ENCODE measurements at places on chromosomes 16 and 17.

GRCh38 chr16:69131167-69131838, 1.1 kb downstream of the CHTF8 start:
- DNase-seq, result no peak

DNA sequence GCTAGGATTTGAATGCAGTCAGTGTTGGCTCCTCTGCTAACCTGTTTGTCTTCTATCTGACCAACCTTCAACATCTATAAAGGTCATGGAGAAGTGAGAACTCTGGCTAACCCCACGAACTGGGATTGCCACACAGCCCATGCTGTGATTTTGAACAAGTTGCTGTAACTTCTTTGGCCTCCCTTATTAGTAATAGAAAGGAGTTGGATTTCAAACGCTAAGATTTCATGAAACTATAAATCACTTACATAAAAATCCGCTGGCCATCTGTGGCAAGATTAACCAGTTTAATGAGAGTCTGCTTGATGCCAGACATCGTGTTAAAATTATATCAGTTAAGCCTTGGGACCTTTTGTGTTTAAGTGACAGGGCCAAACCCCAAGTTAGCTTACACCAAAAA, 53.4 kb downstream of the HSD17B2 start:
- DNase-seq, result no peak

- peak; percentile 65 for DNase-seq
Measured at GRCh38 chr16:23452572-23453337, at the start of gene COG7. Gene COG7 (minus strand): TSS chr16:23453189. CDS start chr16:23452994, 195 bp downstream.

DNA sequence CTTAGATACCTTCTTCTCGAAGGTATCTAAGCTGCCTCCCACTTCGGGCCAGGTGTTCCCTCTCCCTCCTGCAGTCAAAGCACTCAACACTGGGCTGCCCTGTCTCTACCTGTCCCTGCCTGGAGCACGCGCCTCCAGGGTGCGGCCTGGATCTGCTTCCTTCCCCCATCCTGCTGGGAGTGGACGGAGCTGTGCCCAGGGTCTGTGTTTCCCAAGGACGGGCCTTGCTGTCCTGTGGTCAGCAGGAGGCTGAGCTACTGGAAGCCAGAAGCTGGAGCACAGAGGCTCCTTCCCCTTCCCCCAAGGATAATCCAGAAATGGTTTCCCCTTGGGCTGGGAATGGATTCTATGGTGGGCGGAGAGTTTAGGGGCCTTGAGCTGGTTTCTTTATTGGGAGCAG, 16.7 kb downstream of the LLGL2 start:
- no peak for DNase-seq

- no peak for DNase-seq
Measured at GRCh38 chr16:47644166-47644565, 183.0 kb downstream of the PHKB start.

DNA sequence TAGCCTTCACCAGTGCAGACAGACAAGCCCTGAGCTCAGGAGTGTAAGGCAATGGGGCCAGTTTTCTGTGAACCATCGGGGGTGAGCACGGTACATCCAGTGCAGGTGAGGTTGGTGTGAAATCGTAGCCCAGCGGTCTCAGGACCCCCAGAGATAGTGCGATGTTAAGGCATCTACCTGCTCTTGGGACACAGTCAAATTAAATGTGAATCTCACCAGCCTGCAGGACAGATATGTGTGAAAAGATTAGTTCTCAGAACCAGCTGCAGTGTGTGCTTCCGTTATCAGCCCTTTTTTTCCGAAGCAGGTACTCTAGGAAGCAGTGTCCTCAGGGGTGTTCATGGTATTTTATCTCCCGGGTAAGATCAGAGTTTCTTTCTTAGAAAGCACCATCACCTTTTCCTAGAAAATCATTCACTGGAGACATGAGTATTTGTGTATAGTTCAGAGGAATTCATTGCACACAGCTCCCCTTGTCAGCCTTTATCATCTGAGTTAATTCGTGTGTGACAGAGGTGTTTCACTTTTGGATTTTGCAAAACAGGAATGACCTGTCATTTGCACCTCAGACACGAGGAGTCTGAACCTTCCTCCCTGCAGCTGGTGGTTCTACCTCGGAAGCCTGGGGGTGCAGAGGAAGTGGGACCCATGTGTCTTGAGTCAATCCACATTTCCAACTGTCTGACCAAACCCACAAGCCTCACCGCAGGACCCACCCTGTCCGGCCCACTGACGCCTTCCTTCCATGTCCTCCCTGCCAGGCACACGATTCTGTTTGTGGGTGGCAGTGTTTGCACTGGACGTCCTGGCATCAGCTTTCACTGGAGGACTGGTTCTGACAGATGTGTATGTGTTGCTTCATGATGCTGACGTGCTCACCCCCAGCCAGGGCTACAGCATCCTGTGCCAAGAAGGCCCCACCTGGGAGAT, 107.8 kb downstream of the CLEC16A start:
- no peak for DNase-seq

DNA sequence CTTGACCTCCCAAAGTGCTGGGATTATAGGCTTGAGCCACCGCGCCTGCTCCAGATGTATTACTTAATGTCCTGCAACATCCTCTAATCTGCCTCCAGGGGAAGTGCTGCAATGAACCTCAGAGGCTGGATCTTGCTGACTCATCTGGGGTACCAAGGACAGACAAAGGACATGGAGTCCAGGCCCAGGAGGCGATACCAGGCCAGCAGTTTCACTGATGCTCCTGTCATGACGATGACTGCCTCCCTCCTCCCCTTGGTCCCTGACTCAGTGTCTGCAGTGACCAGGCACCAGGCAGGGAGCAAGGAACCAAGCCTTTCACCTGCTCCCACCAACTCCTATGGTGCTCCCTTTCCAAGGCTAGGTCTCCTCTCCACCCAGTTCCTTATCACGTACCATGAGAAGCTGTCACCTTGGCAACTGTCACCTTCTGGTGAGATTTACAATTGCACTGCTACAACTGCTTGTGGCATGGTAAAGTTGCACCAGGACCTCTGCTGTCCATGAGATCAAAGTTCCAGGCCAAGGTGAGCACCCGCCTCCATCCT, 21.6 kb upstream of the PHOSPHO1 start:
- DNase-seq, result no peak

DNA sequence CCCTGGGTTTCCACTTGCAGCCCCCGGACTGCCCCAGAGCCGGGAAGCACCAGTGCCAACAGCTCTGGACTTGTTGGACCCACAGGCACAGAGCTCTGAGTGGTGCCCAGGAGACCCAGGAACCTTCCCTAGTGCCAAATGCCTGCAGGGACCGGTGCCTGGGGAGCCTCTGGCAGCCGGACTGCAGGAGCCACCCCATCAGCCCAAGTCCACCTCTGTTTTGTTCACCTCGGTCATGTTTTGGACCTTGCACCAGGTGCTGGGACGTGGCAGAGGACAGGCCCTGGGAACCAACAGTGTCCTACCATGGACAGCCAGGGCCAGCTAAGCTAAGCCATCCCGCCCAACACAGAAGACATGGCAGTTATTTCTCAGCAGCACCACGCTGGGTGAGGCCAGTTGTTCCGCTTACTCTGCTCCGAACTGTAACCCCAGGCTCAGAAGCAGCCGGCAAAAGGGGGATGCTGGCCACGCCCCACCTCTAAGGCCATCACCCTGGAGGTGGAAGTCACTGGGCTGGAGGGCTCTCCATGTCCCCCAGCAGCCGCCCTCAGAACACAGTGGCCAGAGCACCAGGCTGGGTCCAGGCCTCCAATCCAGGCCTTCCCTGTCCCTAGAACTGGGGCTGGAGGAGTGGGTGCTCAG, 79.8 kb downstream of the AMFR start:
- DNase-seq, result no peak

GRCh38 chr16:55660828-55661227, 5.0 kb downstream of the SLC6A2 start:
- DNase-seq, result no peak

DNA sequence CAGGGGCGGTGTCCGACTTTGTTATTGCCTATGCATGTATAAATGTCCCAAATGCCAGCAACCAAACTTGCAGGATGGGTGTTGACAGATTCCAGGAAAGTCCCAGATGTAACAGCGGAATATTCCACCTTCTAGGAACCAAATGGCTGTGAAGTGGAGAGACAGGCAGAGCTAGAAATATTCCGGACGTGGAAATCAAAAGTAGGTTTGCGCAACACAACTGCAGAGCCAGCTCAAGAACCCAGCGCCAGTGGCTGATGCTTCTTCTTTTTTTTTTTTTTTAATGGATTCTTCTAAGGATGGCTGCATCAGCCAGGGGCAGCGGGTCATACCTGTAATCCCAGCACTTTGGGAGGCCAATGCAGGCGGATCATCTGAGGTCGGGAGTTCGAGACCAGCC, 601.7 kb downstream of the MAF start:
- DNase-seq, result no peak

DNA sequence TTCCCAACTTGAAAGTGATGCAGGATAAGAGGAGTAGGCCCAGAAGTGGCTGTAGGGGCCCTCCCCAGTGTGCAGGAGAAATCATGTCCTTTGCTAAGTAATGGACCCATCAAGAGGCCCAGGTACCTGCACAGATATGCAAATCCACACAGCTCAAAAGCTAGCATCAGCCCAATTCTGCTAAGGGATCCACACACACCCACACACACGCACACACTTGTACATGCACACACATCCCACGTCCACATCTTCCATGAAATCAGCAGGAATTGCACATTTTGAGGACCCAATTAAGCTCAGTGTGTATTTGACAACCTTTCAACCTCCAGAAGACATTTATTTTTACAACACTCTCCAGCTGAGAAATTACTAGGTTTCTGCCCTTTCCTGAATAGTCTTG, 184.8 kb downstream of the C16orf78 start:
- no peak for DNase-seq

DNA sequence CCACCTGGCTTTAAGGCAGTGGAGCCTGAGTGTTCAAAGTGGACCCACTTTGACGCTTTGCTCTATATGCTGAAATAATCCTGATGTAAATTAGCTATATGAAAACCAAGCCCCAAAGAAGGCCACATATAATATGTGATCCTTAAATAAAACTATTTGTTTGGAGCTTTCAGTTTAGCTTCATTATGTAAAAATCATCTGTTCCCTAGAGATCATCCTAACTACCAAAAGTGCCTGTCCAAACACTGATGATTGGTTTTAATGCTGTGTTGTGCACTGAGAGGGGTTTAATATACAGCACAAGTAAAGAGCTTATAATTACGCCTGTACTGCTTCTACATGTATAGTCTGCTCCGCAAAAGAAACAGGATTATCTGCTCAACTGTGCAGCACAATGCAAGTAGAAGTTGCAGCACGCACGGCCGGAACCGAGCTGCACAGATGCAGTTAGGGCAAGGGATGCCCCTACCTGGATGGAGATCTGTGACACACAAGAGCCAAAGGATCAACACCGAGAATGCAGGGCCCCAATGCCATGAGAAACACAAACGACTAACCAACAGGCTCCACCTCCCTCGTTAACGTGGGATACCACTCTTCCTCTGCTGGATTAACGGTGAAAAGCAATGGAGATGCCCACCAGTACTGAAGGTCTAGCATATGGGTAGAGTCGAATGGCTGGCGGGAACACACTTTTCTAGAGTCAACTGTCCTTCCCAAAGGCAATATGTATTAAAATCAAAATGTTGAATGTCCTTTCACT, 20.5 kb downstream of the USP7 start:
- no peak for DNase-seq

DNA sequence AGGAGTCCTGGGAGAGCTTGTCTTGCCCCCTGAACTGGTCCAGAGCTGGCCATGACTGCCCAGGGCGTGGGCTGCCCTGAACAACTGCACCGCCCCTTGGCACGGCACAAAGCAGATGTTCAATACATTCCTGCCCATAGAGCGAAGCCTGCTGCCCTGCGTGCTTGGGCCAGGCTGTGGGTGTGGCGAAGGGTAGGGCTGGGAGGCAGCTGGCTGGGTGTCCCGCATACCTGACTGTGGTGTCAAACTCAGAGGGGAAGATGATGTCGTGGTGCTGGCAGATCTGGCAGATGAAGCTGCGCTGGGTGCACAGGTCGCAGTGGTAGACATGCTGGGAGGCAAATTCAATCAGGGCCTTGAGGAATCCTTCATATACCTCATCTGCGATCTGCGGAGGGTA, 124.2 kb upstream of the SMURF2 start:
- no peak for DNase-seq

All from DMS153 (cell line).